Activated T-helper 1 cell treated with anti-CD3 and anti-CD28 coated beads, Interleukin-12 subunit alpha, Interleukin-12 subunit beta, Interleukin-2, Interleukin-4 antibody, amounts not matched to agents 30 ng/mL and 10 ng/mL and 1 ng/mL, durations not matched to agents 14 hours and 24 hours and 36 hours (primary cell): ENCODE measurements at places on chromosomes 16 and 17. TPM values are rescaled to one million over a fixed set of nuclear protein-coding genes. Genes with fewer than 3 reads are reported as not detected.

Gene TBC1D3
- total RNA-seq = not detected in 2 replicates

Gene NUBP1
- total RNA-seq = 39.8 and 42.4 TPM in 2 replicates

GRCh38 chr16:79972053-79972704, 371.6 kb upstream of the MAF start:
- DNase-seq = no peak

DNA sequence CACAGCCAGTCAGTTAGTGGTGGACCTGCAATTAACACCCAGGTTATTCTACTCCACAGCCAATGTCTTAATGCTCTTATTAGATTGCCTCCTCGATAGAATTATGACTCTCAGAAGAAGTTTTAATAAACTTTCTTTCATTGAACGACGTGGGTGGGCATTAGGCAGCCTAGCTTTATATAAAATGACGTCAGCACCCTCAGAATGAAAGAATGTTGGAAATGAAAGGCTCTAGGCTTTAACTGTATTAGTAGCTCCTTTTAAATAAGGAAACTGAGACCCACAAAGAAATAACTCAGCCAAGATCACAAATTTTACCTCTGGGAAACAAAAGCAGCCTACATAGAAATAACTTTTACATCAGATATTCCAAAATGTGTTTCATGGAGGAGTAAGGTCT, 91.3 kb upstream of the CLEC3A start:
- no peak for DNase-seq

- DNase-seq = no peak
Observed at GRCh38 chr17:9942885-9943284, 37.8 kb upstream of the RCVRN start.
